ENCODE measurements at places on chromosomes 5 and 9.

- no peak for DNase-seq
Observed at GRCh38 chr9:126146254-126147145, 180.1 kb upstream of the MVB12B start.

- no peak for DNase-seq
Observed at GRCh38 chr9:93466416-93467061, 13.2 kb upstream of the FAM120AOS start.

DNA sequence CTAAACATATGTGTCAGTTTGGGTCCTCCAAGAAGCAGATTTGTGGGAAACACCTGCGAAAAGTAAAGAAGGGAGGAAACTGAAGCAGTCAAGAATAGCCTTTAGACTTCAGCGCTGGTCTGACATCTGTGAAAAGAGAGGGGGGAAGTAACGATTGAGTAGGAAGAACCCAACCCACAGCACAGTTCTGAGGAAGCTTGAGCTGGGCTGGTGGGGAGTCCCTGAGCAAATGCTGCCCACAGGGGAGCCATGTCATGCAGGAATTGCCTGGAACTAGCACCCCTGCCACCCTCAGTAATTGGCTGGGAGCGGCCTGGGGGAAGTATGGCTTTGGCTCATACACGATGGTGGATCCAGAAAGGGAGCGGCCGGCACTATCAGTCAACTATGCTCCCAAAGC, 20.6 kb downstream of the FAM240B start:
- DNase-seq, result no peak

DNA sequence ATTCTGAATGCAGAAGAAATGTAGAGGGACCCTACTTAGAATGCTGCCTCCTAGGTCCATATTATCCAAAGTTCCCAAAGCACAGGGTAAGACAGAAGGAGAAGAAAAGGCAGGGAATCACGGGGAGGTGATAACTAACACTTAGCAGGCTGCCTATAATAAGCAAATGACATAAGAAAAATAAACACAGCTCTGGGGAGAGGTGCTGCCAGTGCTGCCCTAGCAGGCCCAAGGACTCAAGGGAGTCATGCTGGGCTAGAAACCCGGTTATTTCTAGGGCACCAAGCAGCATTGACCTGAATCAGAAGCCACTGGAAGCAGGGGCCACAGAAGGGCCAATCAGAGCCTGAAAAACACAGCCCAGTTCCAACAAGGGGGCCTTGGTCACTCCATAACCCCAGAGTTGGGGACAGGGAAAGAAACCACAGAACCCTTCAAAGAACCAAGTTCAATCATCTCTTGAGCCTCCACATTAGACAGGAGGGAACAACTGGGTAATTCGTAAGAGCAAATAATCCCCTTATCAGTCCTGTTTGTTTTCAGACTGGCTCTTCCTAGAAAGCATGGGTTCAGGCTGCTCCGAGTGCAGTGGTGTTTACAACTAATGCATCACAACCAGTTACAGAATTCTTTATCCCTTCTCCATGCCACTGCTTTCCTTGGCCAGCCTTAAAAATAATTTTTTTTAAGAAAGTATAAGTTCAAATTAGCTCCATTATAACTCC, 24.0 kb downstream of the NRG2 start:
- no peak for DNase-seq

- no peak for DNase-seq
Observed at GRCh38 chr9:125805586-125805985, 58.4 kb downstream of the PBX3 start.

DNA sequence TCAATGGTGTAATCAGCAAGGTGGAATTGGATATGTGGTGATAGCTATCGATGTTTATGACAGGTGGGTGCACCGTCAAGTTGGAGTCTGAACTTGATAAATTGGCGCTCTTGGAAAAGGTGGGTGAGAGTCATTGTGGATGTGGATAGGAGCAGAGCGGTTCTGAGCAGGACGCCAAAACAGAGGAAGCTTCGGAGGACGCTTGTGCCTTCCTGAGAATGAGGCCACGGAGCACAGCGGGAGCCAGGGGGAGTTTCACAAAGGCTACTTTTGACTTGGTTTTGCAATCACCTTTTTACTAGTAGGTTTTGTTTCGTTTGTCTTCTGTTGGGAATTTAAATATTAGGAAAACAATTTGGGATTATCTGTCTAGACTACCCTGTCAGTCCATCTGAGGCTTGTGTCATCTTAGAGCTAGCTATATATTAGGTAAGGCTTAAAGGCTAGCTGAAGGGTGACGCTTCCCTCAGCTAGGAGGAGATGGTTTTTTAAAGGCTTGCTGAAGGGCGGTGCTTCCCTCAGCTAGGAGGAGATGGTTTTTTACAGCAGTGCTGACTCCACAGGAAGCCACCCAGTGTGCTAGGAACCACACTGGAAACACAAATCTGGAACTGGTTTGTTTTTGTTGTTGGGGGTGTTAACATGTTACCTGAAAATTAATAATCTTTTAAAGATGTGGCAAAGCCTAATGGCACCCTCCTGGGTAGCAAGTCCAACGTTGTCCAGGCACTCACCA, 142.4 kb upstream of the IRX4 start:
- DNase-seq, result no peak

- no peak for DNase-seq
Observed at GRCh38 chr9:72313507-72313906, 51.5 kb downstream of the ZFAND5 start.

- DNase-seq, result no peak
Observed at GRCh38 chr5:64207978-64208377, 42.3 kb downstream of the RNF180 start.

DNA sequence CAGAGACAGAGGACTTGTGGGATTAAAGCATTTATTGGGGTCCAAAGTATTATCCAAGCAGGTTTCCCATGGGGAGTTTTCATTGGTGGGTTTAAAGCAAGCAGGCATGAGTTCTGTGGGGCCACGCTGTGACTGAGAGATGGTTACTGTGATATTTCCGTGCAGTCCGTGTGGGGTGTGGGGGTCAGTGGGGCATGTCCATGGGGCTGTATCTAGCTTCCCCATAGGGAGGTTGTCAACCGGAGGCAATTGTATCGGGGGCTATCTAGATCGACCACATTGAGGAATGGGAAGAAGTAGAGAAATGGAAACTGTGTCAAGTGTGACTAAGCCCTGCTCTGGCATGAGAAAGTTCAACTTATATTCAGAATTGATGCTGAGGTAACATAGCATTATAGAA, 7.1 kb upstream of the RPS23 start:
- DNase-seq, result no peak

DNA sequence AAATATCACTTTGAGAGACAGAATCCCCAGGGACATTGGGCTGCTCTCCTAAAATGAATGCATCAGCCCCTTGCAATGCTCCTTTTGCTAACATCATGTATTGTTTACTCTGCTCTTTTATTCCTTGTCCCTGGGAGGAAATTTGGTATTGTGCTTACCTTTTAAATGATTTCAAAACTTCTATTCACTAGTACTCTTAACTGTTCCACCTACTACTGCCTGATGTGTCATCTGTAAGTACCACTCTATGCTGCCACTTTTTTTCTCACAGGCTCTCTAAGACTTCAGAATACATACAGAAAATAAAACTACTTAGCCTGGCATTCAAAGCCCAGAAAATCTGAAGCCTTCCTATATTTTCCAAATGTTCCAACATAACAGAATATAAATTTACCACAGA, 667.2 kb downstream of the BRINP1 start:
- DNase-seq, result no peak

- no peak for DNase-seq
Observed at GRCh38 chr5:9498541-9499497, 47.1 kb downstream of the SEMA5A start.

DNA sequence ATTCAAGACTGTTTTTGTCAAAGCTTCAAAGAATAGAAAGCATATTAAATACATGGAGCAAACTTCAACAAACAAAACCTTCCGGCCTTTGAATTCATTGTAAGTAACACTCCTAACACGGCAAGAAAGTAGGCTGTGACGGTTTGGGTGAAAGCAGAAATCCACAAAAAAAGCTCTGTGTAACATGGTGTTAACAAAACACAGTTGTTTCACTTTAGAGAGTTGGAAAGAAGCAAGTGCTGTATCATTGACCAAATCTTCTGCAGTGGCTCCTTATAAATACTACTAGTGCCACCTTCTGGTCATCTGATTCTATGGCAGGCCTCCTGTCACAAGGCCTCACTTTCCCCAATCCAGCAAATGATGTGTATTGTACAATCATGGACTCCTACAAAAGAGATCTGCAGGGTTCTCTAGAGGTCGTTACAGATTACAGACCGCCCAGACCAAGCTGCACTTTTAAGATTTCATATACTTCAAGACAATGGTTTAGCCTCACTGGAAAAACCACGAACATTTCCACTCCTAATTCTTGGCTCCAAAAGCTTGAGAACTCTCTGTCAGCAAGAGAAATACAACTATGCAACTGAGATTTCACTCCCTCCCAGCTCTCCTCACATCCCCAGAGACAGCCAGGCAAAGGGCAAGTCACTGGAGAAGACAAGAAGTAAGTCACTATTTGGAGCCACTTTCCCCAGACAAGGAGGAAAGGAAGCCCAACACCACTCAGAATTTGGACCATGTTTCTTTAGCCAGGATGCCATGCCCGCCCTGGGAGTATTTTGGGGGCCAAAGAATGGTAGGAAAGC, 196.2 kb downstream of the DTWD2 start:
- no peak for DNase-seq

DNA sequence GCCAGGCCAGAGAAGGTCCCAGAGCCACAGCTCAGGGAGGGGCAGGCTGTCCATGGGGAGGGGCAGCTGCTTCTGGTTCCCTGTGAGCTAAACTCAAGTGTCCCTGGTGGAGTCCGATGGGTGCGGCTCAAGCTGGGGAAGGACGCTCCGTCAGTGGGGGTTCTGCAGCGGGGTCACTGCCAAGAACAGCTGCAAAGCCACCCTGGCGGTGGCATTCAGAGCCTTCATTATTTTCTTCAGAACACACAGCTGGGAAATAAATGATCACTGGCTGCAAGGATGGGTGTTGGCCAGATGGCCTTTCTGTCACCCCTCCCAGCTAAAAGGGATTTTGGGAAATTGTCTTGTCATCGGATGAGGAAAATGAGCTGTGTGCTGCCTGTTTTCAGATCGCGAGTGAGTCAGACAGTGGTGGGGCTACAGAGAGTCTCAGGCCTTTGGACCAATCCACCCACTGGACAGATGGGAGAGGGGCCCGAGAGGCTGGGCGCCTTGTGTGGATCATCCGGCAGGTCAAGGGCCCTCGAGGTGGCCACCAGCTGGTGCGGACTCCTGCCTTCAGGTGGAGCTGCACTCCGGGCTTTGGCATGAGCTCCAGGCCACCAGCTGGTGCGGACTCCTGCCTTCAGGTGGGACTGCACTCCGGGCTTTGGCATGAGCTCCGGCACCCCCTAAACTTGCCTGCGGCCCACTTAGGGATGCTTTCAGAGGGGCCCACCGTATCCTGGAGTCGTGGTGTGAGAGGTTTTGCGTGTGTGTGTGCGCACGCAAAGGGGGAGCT, 17.9 kb upstream of the GFPT2 start:
- DNase-seq, result no peak

DNA sequence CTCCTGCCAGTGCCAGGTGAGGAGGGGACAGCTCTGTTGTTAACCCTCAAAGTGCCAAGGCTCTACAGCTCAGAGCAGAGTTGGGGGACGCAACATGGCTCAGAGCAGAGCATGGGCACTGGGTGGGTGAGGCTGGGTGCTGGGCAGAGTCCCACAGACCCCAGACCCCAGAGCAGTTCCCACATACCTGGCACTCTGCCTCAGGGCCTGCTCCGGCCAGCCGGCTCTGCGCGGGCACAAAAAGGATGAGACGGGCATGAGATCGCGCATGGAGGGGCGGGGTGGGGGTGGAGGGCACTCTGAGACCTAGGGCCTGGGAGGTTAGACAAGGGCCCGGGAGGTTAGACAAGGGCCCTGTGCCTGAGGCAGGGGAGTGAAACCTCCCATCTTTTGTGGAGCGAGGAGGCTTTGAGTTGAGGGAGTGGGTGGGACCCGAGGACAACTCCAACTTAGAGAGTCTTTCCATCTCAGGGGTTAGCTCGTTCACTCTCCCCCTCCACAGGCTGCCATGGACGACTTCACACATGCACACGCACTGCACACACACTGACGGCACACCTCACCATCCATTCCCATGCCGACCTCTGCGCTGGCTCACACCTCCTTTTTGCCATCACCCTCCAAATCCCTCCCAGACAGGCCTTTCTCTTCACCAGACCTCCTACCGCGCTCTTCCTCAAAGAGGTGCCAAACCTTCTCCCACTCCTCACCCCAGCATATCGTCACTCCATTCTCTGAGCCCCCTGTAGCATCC, 22.0 kb downstream of the PCDH1 start:
- DNase-seq, result no peak

DNA sequence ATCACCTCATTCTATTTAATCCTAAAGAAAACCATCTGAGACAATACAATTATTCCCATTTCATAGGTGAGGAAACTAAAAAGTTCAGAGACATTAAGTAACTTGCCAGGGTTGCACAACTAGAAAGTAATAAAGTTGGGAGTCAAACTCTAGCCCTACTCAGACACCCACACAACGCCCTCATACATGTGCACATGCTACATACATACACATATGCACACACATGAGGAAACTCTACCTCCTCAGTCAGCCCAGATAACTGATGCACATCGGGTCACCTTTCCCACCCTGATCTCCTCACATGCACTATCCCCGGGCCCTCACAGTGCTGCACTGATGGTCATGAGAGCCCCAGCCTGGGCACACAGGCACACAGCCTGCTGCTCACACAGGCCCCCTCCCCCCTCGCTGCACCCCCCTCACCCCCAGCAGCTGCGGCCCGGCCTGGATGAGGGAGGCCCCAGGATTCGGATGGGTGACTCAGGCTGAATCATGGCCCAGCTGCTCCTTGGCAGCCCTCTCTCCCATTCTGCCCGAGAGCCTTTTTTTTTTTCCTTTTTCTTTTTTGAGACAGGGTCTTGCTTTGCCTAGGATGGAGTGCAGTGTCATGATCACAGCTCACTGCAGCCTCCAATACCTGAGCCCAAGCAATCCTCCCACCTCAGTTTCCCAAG, 5.0 kb upstream of the GPRIN1 start:
- no peak for DNase-seq

GRCh38 chr9:68489646-68490045, 51.0 kb downstream of the TMEM252 start:
- DNase-seq, result no peak
